ENCODE measurements at places on chromosomes 12 and 14.

DNA sequence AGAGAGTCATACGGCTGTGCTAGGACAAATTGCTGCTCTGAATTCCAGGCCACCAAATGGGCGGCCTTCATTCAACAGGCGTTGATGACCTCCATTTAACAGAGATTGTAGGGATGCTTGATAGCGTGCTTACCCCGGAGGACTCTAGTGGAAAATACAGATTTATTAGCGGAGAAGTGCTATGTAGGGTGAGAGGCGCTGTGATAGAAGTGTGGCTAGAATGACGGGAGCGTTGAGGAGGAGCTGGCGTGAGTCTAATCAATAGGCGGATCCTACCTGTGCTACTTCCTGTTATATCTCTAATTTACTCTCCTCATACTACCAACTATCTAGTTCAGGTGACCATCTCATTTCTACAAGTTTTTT, 668 bp downstream of the MRPS35 start:
- DNase-seq = no peak

- no peak for DNase-seq
These were observed 12.1 kb downstream of the SPTSSA start for GRCh38 chr14:34449819-34450541.

DNA sequence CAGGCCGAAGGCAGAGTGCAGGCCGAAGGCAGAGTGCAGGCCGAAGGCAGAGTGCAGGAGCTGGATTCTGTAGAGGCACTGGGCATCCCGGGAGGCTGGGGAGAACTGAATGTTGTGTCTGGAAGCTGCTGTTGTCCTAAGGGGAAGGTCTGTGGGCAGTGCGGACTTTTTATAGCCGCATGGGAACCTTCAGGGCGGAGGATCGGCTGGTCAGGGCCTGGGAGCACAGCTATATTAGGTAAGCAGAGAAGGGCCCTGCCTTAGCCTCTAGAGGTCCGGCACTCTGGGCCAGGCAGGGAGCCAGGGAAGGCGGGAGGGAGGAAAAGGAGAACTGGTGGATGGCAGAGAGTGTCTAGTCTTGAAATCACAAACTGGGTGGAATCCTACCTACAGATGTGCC, 14.2 kb downstream of the CABP1 start:
- DNase-seq = no peak

DNA sequence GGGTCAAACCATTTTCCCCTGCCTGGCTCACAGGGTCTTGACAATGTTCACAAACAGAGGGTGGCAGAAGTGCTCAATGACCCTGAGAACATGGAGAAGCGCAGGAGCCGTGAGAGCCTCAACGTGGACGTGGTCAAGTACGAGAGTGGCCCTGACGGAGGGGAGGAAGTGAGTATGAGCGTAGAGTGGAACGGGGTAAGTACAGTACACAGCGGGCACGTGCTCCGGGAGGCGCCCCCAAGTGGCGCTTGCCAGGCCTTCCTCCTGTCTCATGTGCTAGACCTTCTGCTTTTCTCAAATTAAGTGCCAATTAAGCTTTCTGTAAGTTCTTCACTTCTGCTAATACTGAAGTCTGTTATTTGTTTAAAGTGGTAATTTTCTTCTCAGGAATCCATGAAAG, 35.9 kb downstream of the XRCC3 start:
- DNase-seq = peak; percentile 6
